ENCODE measurements at places on chromosomes 4 and X. TPM values are rescaled to one million over a fixed set of nuclear protein-coding genes. Genes with fewer than 3 reads are reported as not detected.

Gene MAGEB17
- not detected for total RNA-seq

DNA sequence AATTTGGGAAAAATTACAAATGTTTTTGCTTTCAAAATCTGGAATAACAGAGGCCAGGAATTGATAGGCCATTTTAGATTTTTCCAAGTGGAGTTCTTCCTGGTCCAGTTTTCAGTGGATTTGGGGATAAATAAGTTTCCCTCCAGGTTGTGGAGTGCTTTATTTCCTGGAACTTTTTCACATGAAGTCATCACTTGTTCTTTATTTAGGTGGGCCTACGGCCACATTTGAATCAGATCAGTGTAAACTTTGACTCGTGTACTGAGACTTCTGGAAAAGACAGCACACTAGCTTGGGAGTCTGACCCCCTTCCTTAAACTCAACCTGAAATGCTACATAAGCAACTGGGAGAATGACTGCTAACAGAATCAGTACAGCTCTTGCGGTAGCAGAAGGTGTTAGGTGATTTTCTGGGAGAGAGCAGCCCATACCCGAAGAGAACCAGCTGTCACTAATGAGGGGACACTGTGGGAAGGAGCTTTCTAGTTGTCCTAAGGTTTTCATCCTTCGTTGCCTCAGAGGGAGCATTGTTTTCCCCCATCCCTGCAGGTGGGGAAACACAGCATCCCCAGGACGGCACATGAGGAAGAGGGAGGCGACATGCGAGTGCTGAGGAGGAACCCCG, 235.2 kb upstream of the FAT1 start:
- no peak for ATAC-seq

- no peak for ATAC-seq
These were observed 201.4 kb downstream of the MAGEB17 start for GRCh38 chrX:16368696-16369095.

DNA sequence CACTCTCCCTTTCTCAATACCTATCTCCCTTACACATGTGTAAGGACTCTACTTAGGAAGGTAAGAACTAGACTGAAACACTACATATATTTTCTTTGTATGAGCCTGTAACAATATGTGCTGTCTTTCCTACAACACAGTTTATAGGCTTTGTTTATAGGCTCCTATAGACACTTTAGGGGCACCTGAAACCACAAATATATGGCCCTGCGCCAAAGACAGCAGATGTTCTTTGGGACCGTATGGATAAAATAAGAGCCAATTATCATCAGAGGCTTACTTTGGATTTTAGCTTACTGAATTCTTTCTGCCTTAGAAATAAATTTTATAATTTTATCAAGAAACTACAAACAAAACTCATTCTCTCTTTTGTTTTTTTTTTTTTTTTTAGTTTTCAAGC, 16.6 kb upstream of the CXCL3 start:
- ATAC-seq = no peak

GRCh38 chrX:22073928-22074327, 41.8 kb downstream of the PHEX start:
- ATAC-seq = no peak

DNA sequence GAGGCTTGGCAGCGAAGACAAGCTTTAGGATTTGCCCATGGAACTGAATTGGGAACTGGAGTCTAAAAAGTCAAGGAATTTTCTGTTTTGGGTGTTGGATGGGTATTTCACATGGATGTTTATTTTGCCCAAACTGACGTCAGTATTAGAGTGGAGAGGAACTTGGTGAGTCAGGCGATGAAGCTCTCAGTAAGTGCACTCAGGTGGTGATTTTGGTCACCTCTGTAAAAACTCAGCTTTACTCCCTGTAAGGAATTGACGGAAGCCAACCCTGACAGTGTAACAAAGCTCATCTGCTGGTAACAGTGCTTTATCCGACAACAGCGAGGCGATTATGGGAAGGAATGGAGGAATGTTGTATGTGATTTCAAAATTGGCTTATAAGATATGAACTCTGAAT, 77.0 kb upstream of the PGRMC2 start:
- ATAC-seq = no peak

Gene HSD17B11
- 23.1 TPM for total RNA-seq

DNA sequence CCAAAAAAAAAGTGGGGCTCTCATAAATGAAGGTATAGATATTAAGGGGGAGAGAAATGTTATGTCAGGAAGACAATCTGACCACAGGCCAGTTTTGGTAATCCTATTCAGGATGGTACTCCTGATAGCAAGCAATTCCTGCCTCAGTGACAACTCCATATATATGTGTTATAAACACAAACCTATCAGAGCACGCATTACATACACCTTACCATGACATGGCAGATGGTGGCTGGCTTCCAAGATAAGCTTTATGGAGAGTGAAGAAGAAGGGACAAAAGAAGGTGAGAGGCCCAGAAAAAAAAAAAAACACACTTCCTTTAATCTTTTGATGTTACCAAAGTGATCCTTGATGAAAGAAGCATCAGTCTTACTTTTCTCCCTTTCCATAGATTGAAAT, 29.5 kb upstream of the KDR start:
- no peak for ATAC-seq

Gene FAM9C
- 0.10 TPM for total RNA-seq

GRCh38 chrX:39945709-39946108, 152.0 kb downstream of the BCOR start:
- no peak for ATAC-seq

DNA sequence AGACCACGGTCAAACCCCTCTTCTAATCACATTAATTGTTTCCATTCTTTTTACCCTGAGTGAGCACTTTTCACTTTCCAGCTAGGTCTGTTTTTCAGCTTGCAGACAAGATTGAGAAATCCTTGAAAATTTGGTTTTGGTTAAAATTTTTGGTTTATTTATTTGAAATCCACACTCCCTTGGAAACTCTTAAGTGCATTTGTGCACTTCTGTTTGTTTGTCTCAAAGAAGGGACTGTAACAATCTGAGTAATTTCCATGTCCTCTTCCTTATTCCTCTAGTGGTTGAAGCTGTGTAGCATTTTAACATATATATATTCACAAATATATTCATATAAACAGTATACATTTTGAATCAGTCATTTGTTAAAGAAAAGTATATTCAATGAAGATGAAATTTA, 333.3 kb downstream of the ANK2 start:
- no peak for ATAC-seq

Measured in motor neuron (in vitro differentiated cells).